ENCODE measurements at places on chromosomes 3 and 15.

- peak; percentile 60 for DNase-seq
These were observed 28.8 kb downstream of the LYSMD4 start for GRCh38 chr15:99704444-99704838.

GRCh38 chr3:113607219-113607596, 74.9 kb downstream of the SIDT1 start:
- DNase-seq, result no peak

- no peak for DNase-seq
These were observed 45.5 kb downstream of the TEX9 start for GRCh38 chr15:56410721-56411120.

DNA sequence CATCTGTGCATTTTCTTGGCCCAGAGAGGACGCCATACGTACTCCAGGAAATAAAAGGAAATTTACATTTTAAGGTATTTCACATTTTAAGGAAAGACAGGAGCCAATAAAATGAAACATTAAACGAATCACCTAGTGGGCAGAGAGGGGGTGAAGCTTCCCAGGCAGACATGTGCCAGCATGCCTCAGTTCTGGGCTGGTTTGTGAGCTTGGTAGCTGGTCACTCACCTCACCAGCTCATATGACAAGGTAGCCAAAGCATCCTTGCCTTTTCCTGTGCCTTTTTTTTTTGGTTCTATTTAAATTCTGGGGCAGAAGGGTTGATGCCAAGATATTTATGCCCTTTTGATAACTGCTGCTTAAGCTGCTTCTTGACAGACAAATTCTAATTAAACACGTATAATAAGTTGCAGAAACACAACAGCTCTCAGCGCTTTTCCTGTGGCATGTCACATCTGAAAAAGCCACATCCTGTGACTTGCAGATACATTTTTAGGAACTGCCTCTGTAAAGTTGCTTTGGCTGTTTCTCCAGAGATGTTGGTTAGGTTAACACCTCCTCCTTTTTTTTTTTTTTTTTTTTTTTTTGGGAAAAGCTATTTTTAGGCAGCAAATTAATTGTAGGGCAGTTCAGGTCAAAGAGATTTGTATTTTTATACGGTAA, 218.6 kb downstream of the PDCD6IP start:
- DNase-seq, result no peak

DNA sequence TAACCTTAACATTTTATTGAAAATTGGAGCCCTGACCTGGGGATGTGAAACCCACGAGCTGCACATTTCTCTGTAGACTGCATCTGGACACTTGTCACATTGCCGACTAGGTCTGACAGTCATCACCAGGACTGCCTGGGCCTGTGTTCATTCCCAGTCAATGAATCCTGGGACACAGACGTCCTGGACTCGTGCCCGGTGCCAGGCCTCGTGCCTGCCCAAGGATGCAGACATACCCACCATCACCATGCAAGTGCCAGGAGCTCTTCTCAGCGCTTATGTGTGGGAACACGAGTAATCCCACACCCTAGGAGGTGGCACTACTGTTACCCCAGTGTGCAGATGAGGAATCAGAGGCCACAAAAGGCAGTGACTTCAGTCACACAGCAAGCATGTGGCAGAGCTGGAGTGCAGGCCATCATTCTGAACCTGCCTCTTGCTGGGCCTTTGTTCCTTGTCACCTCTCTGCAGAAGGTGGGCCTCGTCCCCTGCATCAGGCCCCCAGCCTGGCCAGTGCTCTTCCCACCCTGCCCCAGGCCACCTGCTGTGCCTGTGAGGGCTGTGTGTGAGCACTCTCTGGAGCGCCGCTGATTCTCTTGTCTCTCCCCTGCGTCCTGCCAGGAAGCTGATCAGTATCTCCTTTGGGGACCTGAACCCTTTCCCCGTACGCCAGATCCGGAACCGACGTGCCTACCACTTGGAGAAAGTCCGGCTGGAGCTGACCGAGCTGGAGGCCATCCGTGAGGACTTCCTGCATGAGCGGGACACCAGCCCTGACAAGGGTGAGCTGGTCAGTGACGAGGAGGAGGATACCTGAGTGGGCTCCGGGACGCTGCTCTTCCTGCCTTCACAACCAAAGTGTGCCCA, 58.5 kb downstream of the ADAMTS7 start:
- DNase-seq, result no peak

DNA sequence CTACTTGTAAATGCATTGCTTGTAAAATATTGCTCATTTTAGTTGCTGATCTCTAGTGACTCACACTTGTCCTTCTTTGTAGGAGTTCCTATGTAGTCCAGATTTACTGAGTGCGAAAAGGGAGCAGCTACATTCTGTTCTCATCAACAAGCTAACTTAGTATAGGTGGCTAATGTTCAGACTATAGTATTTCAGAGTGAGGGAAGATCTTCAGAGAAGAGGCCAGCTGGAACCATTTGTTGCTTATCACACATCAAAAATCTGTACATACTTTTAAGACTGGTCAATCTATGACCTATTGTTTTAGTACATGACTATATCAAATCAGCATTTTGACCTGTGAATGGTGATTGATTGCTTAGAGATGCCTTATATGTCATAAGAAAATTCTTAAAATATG, 71.3 kb upstream of the THSD4 start:
- DNase-seq, result no peak

DNA sequence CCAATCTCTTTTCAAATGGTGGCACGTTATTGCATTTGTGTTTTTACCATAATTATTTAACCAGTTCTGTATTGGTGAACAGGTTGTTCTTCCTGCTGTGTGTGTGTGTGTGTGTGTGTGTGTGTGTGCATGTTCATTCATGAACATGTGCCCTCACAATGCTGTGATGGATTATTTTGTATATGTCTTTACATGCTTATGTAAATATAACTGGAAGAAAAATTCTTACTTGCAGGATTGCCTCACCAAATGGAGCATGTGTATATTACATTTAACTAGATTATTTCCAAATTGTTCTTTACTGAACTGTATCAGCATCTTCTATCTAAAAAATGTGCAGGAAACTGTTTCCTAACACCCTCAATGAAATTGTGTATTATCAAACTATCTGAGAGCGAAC, 175.2 kb upstream of the ZPLD1 start:
- DNase-seq, result no peak

GRCh38 chr3:20657560-20657959, 471.6 kb upstream of the SGO1 start:
- DNase-seq, result no peak

DNA sequence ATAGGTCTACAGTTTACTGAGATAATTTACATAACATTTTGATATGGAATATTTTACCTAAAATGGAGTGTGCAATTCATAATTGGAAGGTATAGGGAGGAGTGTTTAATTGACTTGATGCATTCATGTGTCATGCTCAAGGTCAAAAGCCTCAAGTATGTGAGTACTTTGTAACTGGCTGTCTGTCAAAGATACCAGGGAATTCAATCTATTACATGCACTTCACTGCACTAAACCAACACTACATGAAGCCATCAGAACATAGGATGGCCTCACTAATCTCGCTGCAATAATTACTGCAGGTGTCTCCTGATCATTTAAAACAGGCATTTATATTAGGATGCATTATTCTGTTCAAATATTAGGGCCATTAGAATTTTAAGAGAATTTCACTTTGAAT, 367.2 kb downstream of the CNTN4 start:
- DNase-seq, result no peak

DNA sequence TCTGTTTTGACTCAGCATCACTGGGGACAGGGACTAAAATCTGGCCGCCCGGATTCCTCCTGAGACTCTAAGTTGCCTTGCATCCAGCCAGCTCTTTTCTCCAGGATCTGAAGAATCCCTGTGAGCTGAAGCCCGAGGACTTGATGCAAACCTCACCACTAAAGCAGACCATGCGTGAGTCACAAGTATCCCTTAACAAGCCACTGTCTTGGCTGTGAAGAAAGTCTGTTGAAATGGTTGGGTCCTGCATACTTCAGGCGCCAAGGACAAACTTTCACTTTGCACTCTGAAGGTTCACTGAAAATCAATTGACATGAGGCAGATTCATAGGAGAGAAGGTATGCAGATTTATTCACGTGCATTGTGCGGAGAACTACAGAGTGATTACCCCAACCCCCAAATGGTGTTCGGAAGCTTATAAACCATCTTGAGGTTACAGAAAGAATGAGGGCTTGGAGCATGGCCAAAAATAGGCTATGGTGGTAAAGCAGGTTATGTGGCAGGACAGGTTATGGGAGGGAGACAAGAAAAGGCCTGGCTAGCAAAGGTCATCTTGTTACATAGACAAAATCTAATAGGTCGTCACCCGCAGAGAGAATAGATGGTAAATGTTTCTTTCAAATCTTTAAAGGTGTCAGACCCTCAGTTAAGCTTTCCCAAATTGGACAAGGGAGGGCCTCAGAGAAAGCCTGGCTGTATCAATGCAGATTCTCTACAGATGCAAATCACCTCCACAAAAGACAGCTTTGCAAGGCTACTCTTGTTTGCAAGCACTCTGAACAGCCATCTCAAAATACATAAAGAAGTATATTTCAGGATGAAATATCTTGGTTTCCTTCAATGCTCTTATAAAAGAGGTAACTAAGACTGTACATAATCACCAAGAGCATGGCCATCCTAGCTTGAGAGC, 126.3 kb upstream of the PLAAT1 start:
- DNase-seq, result no peak

DNA sequence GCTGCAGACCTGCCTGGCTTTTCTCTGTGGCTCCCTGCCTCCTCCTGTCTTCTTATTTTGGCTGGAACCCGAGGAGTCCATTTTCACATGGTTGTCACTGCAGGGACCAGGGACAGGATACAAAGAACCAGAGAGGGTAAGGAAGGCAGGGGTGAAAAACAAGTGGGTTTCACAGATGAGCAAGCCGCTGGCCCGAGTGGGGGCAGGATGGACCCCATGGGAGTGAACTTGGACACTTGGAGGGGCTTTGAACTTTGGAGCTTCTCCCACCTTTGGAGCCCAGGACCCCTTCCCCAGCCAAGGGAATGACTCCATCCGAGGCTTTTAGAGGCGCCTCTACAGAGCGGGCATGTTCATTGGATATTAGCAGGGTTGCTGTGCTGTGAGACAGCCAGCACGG, 26.9 kb upstream of the ADCY5 start:
- no peak for DNase-seq

DNA sequence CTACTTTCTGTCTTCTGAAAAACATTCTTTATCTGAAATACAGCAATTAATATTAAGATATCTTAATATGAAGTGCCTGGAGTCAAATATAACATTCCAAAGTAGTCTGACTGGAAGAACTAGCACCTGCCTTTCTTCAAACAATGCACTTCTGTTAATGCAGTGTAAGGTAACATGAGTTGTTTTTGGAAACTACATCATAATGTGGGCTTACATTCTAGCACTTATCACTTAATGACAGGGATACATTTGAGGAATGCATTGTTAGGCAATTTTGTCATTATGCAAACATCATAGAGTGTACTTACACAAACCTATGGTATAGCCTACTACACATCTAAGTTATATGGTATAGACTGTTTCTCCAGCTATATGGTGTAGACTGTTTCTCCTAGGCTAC, 49.2 kb downstream of the SLC15A2 start:
- DNase-seq, result no peak

DNA sequence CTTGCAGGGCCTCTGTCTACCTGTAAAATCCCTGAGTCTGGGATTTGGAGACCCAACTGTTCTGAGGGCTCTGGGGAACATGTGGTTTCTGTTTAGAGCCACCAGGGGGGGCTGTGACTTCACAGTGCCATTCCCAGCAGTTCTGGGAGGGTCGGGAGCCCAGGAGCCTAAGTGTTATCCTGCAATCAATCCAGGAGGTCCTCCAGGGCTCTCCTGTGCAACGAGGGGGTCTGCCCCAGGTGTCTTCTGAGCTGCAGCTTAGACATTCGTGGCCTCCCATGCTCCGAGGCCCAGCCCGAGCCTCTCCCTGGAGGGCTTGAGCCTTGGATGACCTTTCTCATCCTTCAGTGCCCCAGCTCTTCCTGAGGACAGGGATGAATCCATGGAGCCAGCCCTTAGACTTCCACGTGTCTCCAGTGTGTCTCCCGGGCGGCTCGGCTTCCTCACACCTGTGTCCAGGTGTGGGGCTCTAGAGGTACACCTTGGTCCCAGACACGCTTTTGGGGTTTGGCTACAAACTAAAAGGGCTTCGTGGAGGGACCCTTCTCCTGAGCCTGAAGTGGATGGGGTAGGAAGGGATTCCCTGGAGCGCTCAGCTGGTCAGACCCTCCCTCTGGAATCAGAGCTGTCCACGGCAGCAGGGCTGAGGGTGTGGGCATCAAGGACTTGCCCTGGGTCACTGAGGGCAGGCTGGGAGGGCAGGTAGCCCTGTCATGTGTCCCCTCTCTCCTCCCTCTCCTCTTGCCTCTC, 20.3 kb upstream of the ABTB1 start:
- peak; percentile 74 for DNase-seq

- no peak for DNase-seq
These were observed 72.6 kb downstream of the SAMMSON start for GRCh38 chr3:70072180-70072579.

DNA sequence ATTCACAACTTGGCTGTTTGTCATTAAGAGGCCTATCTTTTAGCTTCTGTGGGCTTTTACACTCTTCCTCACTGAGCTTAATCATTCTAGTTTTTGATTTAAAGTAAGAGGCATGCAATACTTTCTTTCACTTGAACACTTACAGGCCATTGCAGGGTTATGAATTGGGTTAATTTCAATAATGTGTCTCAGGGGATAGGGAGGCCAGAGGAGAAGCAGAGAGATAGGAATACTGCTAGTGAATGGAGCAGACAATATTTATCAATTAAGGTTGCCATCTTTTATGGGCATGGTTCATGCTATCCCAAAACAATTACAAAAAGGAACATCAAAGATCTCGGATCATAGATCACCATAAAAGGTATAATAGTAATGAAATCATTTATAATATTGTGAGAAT, 189.8 kb downstream of the EPHA3 start:
- DNase-seq, result no peak

- DNase-seq, result no peak
These were observed 45.9 kb upstream of the PGPEP1L start for GRCh38 chr15:99053380-99054024.

DNA sequence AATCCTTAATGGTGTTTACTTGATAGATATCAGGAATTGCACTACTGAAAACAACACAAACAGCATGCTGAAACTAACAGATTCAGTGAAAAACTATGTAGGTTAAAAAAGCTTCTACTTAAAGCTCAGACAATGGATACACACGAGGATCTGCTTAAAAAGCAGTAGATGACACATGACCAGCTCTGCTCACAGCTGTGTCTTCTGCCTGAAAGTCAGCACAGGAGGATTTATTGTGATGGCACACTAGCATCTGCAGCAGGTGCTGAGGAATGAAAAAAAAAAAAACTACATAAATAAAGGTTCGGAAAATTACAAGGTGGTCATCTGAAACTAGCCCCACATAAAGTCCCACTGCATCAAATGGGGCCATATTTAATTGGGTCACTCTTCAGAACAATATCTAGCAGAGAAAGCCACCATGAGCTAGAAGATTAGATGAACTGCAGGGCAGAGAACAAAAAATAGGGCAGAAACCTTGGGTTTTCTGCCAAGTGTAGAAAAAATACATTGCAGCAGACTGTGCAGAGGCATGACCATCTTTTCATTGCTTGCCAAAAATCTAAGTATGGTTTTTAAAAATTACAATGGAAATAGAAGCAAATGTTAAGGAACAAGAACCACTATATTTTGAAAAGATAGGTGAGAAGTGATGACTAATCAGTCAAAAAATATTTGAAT, 13.2 kb upstream of the GOLM2 start:
- DNase-seq, result no peak

Data from AG08396 (cell line).